NCI-H1436 treated with DMSO at 0.1 percent for 48 hours (cell line): ENCODE measurements at places on chromosomes 3 and 15.
A peak's percentile ranks its signal among the peaks of the same experiment; 100 is the strongest.

DNA sequence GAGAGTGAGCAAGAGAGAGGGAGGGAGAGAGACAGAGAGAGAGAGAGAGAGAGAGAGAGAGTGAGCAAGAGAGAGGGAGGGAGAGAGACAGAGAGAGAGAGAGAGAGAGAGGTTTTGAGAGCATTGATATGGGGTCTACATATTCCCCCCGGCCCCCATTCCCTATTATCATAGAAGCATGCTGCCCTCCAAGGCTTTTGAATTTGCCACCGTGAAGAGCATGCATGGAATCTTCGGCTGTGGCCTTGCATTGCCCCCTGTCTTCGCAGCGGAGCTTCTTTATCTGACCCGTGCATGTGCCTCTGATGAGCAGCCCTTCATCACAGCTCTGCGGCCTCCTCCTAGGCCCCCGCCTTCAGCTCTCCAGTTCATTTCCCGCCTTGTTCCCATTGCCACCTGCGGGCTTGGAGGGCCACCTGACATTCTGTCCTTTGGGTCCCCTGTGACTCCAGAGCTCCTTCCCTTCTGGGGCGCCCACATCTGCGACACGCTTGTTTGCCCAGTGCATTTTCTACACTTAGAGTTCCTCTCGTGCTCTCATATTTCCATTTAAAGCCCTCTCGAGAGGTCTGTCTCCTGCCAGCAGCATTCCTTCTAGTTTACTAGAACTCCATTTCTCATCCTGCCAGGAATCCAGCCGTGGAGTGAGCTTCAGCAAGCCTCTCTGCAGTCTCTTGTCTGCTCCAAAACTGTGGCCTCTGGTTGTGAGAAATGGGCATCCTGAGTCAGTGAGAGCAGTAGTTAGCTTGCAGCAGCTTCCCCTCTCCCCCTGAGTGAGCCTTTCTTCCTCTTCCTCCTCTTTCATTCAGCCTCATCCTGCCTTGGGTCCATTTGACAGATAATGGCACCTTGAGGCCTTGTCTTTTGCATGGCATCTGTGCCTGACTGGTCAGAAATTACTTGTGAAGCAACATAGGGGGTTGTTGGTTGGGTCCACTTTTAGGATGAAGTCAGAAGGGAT, 25.3 kb downstream of the LPP start:
- no peak for DNase-seq

DNA sequence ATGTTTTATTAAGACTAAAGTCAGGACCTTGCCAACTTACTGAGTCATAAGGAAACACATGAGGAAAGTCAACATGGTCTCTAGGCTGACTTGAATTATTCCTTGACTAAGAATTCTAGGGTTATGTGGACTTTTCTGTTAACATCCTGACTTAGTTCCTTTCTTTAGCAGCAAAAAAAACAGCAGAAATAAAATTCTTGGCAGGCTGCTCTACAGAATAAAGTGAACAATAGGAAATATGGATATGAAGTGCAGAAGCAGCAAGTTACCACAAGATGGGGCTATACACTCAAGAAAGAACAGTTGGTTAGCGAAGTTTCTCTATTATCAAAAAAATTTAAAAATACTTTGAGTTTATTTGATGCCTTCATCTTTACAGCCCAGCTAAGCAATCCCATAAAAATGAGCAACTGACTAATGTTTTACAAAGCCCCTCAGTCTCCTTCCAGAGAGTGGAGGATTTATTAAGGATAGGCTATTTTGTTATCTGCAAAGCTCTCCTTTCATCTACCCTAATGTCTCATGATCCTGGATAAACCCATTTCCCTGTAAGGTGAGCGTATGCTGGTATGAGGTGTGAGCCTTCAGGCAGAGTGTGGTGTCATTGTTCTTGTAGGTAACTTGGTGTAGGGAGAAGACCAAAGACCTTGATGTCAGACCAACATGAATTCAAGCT, 23.1 kb upstream of the MCCC1 start:
- DNase-seq = peak; percentile 61

DNA sequence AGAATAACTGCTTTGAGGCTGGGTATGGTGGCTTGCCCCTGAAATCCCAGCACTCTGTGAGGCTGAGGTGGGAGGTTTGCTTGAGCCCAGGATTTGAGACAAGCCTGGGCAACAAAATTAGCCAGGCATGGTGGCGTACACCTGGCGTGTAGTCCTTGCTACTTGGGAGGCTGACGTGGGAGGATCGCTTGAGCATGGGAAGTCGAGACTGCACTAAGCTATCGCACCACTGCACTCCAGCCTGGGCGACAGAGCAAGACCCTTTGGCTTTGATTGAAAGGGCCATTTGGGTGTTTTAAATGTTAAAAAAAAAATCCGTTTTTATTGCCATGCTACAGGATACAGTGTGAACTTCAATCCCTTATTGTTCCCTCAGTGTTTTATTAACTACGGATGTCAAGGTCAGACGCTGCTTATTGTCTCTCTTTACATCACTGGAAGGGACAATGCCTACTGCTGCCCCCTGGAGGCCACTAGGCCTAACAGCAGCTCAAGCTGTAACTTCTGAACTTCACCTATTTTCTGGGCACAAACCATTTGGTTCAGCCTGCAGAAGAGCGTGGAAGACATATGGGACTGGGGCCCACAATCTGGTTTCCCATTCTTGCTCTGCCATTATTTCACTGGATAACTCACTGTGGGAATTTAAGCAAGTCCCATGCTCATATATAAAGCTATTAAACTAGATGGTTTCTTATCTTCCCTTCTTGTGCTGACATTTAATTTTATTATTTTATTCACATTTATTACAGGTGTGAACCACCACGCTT, 15.3 kb upstream of the IREB2 start:
- peak; percentile 65 for DNase-seq

GRCh38 chr15:86659724-86660411, 580.2 kb downstream of the AGBL1 start:
- DNase-seq = no peak

DNA sequence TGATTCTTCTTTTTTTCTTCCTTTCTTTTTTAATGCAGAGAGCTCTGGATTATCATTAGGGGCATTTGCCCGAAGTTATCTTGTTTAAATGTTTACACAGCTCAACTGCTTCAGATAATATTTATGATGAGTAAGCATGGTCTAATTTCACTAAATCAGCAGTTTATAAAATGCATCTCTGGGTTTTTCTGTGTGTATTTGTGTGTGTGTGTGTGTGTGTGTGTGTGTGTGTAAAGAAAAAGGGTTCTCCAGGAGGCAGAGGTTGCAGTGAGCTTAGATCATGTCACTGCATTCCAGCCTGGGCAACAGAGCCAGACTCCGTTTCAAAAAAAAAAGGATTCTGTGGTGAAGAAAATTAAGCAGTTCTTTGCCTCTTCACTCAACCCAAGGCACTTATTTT, 25.9 kb upstream of the TNFSF10 start:
- no peak for DNase-seq

- no peak for DNase-seq
Observed at GRCh38 chr3:134352031-134352671, 22.1 kb downstream of the AMOTL2 start.

- DNase-seq = no peak
Observed at GRCh38 chr3:14238356-14238755, 59.7 kb downstream of the LSM3 start.

GRCh38 chr3:55455915-55456314, 31.2 kb downstream of the WNT5A start:
- DNase-seq = no peak

GRCh38 chr3:117238806-117239205, 529.2 kb downstream of the TUSC7 start:
- no peak for DNase-seq

GRCh38 chr3:40047406-40047805, 238.0 kb downstream of the MYRIP start:
- DNase-seq = no peak

GRCh38 chr3:124132813-124133212, 140.9 kb upstream of the ROPN1 start:
- no peak for DNase-seq

DNA sequence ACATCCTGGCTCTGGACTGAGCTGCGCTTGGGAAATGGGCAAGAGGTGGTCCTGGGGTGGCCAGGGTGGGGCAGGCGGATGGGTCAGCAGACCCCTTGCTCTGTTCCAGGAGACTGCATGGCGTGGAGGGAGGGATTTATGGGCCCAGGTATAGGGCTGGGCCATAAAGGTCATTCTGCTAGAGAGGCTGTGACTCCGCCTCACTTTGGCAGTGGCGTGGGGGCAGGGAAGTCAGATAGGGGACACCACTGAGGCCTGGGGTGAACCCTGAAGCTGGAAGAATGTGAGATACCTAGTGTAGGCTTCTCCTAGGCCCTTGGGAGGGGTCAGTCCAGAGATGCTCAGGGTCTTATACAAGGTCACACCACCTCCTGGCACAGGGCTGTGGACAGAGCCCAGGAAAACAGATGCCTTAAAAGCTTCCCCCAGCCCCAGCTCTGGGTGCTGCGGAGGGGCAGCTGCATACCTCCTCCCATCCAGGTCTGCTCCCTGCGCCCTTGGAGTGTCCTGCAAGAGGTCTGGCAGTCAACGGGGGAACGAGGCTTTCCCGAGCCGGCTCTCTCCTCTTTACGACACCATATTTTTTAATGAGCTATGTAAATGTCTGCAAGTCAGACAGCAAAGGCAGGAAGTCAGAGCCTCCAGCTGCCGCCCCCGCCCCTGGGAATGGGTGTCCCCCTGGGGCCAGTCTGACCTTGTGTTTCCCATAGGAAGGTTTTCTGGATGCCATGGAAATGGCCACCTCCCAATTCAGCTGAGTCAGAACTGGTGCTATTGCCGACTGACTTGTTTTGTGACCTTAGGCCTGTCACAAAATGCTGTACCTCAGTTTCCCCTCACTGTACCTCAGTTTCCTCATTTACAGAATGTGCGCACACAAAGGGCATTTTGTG, 26.3 kb downstream of the LINGO1 start:
- DNase-seq = no peak

DNA sequence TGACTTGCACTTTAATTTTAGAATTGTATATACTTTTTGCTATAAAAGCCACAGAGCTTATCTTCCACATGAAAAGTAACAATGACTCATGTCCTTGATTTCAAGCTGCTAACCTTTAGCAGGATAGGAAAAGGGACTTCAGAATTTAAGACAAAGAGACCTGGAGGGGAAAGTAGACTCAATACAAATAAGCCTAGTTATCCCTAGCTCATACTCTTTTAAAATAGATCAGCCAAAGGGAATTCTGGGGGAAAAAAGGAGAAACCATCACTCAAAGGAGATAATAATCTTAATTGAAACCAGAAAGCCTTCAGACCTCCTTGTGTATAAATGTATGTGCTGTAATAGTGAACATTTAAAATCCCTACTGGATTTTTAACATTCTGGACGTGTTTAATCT, 930.3 kb downstream of the NTRK3 start:
- DNase-seq = no peak

- DNase-seq = no peak
Observed at GRCh38 chr15:59168536-59168935, 38.1 kb upstream of the LDHAL6B start.

- no peak for DNase-seq
Observed at GRCh38 chr3:45104715-45105711, 41.2 kb downstream of the CDCP1 start.

DNA sequence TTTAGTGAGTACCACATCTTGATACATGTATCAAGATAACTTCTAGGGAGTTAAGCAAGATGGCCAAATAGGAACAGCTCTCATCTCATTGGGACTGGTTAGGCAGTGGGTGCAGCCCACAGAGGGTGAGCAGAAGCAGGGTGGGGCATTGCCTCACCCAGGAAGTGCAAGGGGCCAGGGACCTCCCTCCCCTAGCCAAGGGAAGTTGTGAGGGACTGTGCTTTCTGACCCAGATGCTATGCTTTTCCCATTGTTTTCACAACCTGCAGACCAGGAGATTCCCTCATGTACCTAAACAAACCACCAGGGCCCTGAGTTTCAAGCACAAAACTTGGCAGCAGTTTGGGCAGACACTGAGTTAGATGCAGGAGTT, 665.0 kb upstream of the CBLB start:
- no peak for DNase-seq

DNA sequence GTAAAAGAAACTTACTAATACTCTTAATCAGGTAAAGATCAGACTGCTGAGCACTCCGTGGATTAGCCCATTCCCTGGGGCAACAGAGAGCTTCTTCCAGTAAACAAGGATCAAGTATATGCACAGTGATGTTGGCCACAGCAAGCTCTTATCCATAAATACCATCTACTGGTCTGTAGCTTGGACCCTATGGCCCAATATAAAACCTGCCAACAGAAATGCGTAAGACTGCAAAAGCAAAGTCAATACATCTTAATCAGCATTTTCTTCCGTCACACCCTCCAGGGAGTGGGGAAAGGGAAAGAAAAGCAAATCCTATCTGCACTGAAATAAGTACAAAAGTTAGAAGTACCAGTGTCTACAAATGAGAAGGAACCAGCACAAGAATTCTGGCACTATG, 1082.1 kb downstream of the ZPLD1 start:
- no peak for DNase-seq

- DNase-seq = no peak
Observed at GRCh38 chr15:85976986-85977385, 102.7 kb upstream of the AGBL1 start.

DNA sequence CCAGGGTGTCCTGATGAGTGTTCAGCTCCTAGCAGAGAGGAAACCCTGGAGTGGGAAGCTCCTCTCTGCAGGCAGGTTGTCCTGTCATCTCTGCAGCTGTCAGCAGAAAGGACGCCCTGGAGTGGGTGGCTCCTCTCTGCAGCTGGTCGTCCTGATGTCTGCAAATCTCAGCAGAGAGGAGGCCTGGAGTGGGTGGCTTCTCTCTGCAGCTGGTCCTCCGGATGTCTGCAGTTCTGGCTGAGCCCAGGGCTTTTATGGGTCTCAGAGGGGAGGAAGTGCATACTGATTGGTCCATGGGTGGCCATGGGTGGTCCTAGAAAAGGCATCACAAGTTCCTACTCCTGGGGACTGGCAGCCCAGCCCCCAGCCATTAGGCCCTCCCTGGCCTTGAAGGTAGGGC, 102.6 kb upstream of the BNIP2 start:
- no peak for DNase-seq

GRCh38 chr3:69642606-69643005, 96.7 kb upstream of the MITF start:
- DNase-seq = no peak

DNA sequence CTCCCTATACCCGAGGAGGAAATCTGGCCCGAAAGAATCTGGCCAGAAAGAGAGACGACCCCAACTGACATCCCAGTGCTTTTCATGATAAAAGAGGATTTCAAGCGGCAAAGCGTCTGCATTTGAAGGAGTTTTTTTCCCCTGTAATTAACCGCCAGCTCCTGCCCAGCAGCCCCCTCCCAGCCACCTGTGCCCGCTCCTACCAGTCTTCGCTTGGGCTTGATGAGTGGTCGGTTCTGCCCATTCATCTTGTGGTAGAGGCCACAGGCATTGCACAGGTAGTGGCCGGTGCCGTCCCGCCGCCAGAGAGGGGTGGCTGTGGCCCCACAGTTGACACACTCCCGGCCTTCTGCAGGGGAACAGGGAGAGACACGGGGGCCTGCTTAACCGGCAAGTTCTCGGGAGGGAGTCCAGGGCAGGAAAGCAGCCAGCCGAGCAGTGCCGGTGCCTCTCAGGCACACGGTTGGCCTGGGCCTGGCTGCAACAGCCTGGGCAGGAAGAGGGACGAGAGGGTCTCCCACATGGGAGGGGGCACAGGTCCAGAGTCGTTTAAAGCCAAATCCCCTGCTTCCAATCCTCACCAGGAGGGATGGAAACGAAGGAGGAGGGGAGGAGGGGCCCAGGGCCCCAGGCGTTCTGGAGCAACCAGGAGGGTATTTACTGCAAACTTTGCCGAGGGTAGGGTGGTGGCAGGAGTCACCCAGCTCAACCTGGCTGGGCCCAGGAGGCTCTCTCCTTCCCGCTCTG, 9.2 kb downstream of the GATA2 start:
- no peak for DNase-seq
